Neural crest cell (in vitro differentiated cells): ENCODE measurements at places on chromosomes 6 and 20. TPM values are rescaled to one million over a fixed set of nuclear protein-coding genes. Genes with fewer than 3 reads are reported as not detected.

DNA sequence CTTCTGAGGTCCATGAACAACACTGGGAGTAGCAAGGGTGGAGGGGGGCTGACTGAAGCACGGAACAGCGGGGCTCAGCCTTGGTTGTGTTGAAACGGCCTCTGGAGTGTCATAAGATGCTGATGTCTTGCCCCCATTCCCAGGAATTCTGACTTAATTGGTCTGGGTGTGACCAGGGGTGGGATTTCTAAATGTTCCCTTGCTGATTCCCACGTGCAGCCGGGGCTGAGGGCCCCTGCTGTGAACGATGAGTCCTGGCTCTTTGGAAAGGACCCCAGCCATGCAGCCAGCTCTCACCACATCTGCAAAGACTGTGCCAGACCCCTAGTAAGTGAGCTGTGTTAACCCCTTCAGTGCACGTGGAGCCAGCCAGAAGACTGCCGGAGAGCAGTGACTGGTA, 28.6 kb upstream of the FAM50B start:
- no peaks in the 10 kb centered on the region for H3K27me3 ChIP-seq
- no peak for DNase-seq
- no peak overlapping the region for H3K4me3 ChIP-seq
- H3K36me3 ChIP-seq: no peaks in the 10 kb centered on the region
- no peak overlapping the region for H3K27ac ChIP-seq

- H3K27me3 ChIP-seq: no peaks in the 10 kb centered on the region
- no peak overlapping the region for H3K4me3 ChIP-seq
- no peaks in the 10 kb centered on the region for H3K4me1 ChIP-seq
- peak overlapping the region; percentile 64 for H3K27ac ChIP-seq
Measured at GRCh38 chr6:70380252-70380651, 33.1 kb upstream of the FAM135A start.

- no peaks in the 10 kb centered on the region for H3K36me3 ChIP-seq
- H3K4me3 ChIP-seq: no peak overlapping the region
- no peaks in the 10 kb centered on the region for H3K27me3 ChIP-seq
- H3K27ac ChIP-seq: no peak overlapping the region
- no peak for DNase-seq
Measured at GRCh38 chr6:68026483-68026882, 608.6 kb upstream of the ADGRB3 start.

GRCh38 chr6:118993803-118994251, 58.9 kb upstream of the MCM9 start:
- DNase-seq: no peak
- no peak overlapping the region for H3K4me3 ChIP-seq
- H3K27me3 ChIP-seq: no peaks in the 10 kb centered on the region
- H3K27ac ChIP-seq: no peak overlapping the region

- H3K27ac ChIP-seq: no peak overlapping the region
- DNase-seq: no peak
- no peak overlapping the region for H3K4me3 ChIP-seq
- H3K27me3 ChIP-seq: peaks cover 16% of the 10 kb centered on the region
Measured at GRCh38 chr6:88115307-88115706, 50.8 kb downstream of the CNR1 start.

DNA sequence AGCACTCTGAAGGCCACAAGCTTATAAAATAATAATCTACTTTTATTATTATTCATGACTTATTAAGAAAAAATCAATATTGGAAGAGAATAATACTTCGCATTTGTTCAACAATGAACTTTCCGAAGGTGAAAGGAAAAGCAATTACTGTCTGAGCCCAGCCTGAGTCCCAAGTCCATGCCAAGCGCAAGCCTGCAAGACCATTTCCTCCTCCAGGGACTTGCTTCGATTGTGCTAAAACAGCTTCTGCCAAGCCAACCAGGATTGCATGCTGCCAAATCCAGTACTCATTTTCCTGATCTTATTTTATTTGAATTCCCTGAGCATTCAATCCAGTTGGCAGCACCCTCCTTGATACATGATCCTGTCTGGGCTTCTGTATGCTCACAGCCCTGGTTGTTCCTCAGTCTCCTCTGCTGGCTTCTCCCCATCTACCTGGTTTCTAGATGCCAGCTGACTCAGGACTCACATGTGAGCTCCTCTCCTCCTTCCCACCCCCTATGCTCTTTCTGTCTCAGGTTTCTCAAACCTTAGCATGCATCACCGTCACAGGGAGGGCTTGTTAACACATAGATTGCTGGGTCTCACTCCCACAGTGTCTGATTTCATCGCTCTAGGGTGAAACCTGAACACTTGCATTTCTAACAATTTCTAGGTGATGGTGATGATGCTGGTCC, 55.9 kb upstream of the PSMF1 start:
- peaks cover 2% of the 10 kb centered on the region for H3K36me3 ChIP-seq
- no peaks in the 10 kb centered on the region for H3K4me1 ChIP-seq
- H3K4me3 ChIP-seq: no peak overlapping the region
- DNase-seq: no peak

SLC32A1 gene
- 0.09 and 0.16 TPM in 2 replicates for total RNA-seq

DLGAP4 gene
- 95.6 and 105 TPM in 2 replicates for total RNA-seq

SOX18 gene
- total RNA-seq: not detected in 2 replicates
